ENCODE measurements at places on chromosomes 12 and 14.

DNA sequence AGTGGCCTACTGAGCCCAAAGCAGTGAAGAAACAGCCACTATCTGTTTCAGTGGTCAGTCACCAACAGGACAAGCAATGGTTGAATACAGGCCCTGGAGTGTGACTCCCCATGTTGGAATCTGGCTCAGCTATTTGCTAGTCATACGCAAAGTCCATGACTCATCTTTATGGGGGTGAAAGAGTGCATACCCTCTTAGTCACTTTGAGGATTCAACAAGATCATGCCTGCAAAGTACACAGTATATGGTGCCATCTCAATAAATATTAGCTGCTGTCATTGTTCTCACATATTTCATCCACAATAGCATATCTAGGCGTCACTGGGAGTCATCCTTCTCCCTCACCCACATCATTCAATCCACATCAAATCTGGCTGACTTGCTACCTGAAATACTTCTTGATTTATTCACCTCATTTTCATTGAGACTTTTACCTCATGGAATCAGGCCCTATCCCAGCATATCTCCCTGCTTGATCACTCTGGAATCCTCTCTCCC is 26.4 kb upstream of the STAB2 start:
- DNase-seq: no peak

GRCh38 chr12:97756066-97756666 is 293.6 kb downstream of the RMST start:
- no peak for DNase-seq

DNA sequence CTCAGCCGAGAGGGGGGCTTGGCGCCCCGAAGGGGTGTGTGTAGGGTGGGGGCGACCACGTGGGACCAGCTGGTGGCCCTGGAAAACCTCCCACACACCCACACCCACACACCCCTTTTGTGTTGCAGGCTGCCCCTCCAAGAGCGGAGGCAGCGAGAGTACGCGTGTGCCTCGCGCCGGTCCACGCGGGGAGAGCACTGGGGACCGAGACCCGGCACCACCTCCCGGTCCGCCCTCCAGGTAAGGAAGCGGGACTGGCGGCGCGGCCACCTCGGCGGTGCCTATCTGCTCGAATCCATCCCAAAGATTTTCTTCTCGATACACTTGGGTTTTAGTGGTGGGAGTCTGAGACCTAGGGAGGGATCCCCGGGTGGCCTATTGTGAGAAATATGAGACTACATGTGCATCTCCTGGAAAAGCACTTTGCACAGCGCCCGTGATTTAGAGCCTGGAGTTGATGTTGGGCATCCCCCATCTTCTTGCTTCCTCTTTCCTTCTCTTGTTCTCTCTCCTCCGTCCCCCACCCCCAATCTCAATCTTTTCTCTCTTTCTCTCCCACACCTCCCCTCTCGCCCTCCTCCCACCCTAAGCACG is 393 bp downstream of the SYT1 start:
- peak; percentile 51 for DNase-seq

GRCh38 chr12:132460571-132460970 is 29.4 kb upstream of the FBRSL1 start:
- no peak for DNase-seq

- DNase-seq: no peak
These were observed 84.9 kb downstream of the DUSP6 start for GRCh38 chr12:89267404-89267803.

GRCh38 chr12:6573001-6573400 is 4.9 kb upstream of the NOP2 start:
- DNase-seq: no peak

DNA sequence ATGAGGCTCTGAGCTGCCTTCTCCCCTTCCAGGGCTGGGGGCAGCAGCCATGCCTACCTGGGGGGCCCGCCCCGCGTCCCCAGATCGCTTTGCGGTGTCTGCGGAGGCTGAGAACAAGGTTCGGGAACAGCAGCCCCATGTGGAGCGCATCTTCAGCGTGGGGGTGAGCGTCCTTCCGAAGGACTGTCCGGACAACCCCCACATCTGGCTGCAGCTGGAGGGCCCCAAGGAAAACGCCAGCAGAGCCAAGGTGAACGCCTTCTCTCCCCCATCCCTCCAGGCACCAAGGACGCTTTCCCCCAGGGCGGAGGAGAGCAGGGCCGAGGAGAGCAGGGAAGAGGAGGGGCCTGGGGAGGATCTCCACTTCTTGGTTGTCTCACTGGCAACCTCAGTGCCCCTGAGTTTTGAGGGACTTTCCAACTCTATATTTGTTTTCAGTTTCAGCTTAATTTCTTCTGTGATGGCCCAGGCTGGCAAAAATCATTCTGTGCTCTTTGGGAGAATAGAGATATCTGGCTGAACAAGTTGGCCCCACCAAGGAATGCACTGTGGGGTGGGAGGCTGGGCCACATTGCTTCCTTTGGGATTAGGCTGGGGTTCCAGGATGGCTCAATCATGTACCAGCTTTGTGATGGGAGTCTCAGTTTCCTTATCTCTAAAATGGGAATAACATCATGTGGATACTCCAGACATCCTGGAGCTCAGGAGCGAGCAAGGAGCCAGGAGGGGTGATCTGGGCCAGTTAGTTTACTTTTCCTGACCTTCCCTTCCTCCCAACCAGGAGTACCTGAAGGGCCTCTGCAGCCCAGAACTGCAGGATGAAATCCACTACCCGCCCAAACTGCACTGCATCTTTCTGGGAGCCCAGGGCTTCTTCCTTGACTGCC is 1.2 kb downstream of the KHNYN start:
- peak; percentile 38 for DNase-seq

- DNase-seq: no peak
These were observed 117.7 kb downstream of the CALM1 start for GRCh38 chr14:90514566-90514965.

DNA sequence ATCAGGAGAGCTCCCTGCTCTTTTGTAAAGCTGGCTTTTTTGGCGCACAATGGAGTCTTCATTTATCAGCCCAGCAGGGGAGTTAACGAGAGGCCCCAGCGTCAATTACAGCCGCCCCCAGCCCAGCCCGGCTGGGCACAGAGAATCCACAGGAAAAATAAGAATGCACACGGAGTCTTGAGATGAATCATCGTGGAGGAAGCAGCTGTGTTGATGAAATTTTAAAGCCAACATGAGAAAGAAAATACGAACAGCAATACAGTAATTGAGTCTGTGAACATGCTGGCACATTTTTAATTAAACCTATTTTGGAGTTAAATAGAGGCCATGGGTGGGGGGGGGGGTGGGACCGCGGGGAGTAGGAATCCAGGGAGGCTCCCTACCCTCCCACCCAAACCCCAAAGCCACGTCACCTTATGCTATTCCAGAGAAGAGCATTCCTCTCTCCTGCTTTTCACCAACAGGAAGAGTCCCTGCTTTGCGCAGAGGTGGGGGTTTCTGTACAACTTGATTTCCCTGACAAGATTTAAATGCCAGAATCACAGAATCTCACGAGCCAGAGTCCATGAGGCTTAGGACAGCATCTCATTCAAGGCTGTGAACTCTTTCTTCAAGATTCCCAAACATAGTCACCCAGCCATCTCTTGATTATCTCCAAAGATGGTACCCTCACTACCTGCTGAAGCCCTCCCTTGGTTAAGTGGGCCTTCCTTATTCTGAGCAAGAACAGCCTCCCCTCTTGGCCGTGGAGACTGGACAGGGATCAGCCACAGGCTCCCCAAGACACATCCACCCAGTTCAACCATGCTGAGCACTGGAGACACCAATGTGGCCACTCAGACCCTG is 50.3 kb downstream of the CCNK start:
- no peak for DNase-seq

- no peak for DNase-seq
These were observed 107.6 kb upstream of the SFSWAP start for GRCh38 chr12:131603106-131603938.

- no peak for DNase-seq
These were observed 243.0 kb downstream of the TTC8 start for GRCh38 chr14:89067293-89067972.

DNA sequence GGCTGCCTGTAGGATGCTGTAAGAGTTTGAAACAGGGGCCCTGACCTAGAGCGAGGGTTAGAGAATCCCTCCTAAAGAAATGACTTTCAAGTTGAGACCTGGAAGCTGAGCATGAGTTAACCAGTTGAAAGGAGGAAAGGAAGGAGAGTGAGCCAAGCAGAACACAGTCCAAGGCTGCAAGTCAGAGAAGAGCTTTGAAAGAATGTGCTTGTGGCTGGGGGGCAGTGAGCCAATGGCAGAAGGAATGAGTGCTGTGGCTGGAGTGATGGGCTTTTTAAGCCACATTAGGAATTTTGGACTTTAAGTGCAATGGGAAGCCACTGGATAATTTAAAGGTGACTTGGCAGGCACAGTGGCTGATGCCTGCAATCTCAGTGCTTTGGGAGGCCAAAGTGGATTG is 18.1 kb downstream of the CDKN1B start:
- DNase-seq: no peak

All from G401 (cell line).